T-helper 1 cell (primary cell): ENCODE measurements at places on chromosomes 4 and X.

GRCh38 chr4:70946939-70947338 lies 44.8 kb downstream of the MOB1B start:
- DNase-seq, result no peak

DNA sequence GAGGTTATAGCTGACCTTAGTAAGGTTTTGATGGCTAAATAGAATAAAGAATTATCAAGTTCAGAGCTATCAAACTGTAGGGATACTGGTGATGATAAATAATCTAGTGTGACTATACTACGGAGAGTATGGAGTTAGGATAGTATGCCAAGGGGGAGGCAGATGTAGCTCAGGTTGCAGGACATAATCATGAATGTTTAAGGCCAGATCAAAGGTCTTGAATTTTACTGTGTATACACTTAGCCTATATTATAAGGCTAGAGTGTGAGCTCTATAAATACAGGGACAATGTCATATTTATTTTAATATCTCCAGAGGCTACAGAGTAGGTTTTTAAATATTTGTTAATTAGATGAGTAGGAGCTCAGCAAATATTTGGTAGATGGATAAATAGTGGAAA lies 131.1 kb upstream of the STIM2 start:
- DNase-seq, result no peak

GRCh38 chrX:119638725-119639471 lies 32.7 kb upstream of the NKRF start:
- DNase-seq, result no peak

DNA sequence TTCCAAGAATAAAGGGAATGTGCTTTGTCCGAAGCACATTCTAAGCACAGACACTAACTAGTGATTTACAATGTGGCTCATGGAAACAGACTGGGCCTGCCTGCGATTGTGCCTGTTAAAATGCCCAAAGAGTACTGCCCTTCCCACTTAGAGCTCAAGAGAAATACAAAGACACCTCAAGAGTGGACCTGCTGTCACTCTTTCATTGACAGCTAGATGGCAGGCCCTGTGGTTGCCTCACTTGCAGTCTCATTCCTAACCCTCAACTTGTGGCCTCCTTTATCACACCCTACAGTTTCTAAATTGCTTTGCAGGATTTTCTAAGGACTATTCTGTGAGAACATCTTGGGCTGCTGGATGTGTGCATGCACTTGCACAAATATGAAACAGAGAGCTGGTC lies 331.0 kb upstream of the EMCN start:
- DNase-seq, result no peak

GRCh38 chrX:5958523-5958922 lies 270.1 kb downstream of the NLGN4X start:
- DNase-seq, result no peak

GRCh38 chrX:149433451-149433850 lies 71.7 kb downstream of the IDS start:
- DNase-seq, result no peak

DNA sequence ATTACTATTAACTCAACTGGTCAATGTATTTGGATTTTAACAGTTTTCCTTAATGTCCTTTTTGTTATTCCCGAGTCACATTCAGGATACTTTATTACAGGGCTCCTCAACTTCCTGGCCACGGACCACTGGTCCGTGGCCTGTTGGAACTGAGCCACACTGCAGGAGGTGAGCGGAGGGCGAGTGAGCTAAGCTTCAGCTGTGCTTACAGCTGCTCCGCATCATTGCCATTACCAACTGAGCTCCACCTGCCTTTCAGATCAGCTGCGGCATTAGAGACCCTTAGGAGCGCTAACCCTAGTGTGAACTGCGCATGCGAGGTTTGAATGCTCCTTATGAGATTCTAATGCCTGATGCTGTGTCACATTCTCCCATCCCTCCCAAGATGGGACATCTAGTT lies 591.7 kb downstream of the CCSER1 start:
- DNase-seq, result no peak
